Stimulated activated CD8-positive, alpha-beta memory T cell treated with anti-CD3 and anti-CD28 coated beads, Interleukin-12 subunit alpha, Interleukin-12 subunit beta, amount 100 ng/mL, for 4 hours (primary cell): ENCODE measurements at places on chromosomes 4 and X.

- no peak for DNase-seq
These were observed 11.8 kb downstream of the UGT2B15 start for GRCh38 chr4:68658672-68659071.

- no peak for DNase-seq
These were observed 331.1 kb upstream of the SLC7A11 start for GRCh38 chr4:138573246-138573645.

- DNase-seq: peak; percentile 65
These were observed 531 bp downstream of the DGKQ start for GRCh38 chr4:972651-973424.

GRCh38 chr4:82809619-82810018, 11.0 kb upstream of the SCD5 start:
- DNase-seq: no peak

GRCh38 chr4:123481717-123482116, 85.1 kb downstream of the SPRY1 start:
- no peak for DNase-seq

DNA sequence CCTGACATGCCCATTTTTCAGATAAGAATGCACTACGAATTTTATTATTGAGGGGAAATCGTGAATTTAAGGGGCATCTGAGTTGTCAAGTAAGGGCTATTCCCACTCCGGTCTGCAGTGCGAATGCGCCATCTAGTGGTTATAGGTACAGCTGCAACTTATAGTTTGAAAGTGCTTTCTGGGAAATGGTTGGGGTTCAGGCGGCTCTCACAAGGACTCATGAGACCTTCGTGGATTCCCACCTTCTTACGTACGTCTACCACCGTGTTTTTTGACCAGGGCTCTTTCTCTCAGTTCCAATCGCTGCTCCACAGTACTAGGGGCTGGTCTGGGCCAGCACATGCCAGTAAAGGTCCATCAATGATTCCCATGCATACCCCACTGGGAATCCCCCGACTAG, 12.3 kb downstream of the MSL3 start:
- no peak for DNase-seq

- no peak for DNase-seq
These were observed 2.0 kb upstream of the GPR34 start for GRCh38 chrX:41686788-41687187.

DNA sequence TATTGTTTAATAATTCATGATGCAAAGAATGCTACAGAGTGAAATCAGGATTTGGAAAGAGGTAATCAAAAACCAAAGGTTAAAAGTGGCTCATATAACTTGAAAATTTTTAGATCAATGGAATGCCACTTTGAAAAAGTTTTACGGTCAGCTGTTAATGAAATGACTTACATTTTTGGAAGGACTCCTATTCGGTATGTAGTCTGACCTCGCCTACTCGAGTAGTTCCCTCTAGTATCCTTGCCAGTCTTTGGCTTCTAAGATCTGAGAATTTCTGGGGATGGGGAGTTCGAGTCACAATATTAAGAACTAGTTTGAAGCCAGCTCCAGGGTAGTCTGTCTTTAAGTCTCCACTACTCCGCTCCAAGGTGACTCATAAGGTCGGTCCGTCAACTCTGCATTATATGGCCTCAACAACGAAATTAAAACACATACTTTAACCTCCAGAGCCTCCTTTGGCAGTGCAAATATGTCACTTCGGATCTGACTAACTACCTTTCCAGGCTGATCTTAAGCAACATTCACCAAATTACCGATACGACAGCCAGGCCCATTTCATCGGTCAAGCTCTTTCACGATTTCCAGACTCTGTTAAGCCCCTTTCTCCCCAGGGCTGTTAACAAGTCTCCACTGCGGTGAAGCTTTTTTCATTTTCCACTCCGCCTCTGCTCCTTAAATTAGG, 733 bp upstream of the NAA15 start:
- no peak for DNase-seq

DNA sequence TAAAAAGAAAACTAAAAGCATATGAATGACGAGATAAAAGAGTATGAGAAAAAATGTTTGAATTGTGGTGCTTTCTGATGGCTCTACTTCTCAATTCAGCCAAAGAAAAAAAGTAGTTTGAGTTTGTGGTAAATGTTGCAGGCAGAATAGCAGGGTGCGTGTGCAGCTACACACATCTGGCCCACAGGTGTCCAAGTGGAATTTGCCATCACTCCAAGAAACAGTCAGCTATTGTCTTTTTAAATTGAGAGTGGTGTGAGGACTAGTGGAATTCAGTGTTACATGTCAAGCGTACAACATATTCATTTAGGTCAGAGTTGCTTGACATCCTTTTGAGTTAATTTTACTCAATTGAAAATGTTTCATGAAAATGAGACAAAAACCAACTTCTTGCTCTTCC, 424.8 kb upstream of the MAD2L1 start:
- no peak for DNase-seq

DNA sequence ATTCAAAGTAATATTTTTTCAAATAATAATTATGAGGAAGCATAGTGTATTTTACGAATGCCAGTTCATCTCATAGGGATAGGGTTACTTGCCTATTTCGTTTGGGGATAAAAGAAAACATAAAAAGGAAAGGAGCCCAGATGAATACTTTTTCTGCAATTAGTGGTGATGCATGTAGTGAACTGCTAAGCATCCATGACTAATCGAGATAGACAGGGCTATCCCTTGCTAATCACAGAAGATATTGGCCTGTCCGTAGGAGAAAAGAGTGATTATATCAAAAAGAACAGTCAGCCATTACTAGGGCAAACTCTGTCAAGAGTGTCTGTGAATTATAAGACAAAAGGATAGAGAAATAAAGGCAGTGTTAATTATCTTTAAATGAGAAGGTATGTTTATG, 746.1 kb downstream of the C4orf33 start:
- DNase-seq: no peak

DNA sequence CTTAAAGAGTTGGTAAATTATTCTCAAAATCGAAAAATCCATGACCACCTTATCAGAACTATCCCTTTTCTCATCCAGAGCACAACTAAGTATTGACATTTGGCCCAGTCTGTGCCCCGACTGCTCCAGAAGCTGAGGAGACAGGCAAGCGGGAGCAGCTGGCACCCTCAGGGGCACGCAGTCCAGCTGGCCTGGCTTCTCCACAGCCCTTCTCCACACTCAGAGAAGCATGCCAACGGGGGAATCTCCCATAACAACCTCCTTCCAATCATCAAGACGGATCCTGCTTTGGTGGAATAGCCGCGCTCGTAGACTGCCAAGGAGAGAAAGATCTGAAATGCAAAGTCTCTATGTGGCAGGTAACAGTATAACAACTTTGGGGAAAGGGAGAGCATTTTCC, 85.4 kb downstream of the AFAP1 start:
- DNase-seq: no peak

- DNase-seq: no peak
These were observed 7.8 kb downstream of the HMGB3 start for GRCh38 chrX:150990910-150991309.

- no peak for DNase-seq
These were observed 66.9 kb downstream of the STOX2 start for GRCh38 chr4:183971929-183972490.

DNA sequence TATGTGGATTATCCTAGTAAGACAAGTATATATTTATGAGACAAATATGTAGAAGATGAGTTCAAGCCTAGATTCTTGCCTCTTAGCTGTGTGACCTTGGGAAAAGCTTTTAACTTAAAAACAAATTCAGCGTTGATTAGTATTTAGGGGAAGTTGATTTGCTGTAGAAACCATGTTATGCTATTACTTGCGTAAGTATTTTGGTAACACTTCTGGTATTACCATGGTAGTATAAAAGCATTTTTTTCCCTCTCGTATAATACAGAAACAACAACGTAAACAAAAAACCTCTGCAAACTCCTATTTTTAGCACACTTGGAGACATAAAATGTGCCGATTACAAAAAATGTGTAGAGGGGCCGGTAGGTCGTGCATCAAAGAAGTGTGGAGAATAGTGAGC, 33.2 kb downstream of the STAG2 start:
- DNase-seq: no peak

DNA sequence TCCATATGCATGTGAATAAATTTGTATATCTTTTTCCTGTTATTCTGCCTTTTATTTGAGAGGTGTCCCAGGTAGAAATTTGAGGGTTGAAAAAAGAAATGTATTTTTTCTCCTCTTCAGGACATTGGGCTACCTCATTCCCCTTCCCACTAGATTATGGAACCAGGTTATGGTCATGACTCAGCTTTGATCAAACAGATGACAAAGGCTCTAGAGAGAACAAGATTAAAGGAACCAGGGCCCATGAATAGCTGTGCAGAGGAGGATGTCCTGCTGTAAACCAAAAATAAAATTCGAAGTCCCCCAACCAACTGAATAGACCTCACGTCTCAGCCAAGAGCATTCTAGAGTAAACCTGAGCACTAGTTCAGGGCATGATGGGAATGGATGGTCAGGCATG, 313.2 kb downstream of the RAPGEF2 start:
- DNase-seq: no peak

- no peak for DNase-seq
These were observed 268.7 kb downstream of the NR3C2 start for GRCh38 chr4:148173397-148174017.

DNA sequence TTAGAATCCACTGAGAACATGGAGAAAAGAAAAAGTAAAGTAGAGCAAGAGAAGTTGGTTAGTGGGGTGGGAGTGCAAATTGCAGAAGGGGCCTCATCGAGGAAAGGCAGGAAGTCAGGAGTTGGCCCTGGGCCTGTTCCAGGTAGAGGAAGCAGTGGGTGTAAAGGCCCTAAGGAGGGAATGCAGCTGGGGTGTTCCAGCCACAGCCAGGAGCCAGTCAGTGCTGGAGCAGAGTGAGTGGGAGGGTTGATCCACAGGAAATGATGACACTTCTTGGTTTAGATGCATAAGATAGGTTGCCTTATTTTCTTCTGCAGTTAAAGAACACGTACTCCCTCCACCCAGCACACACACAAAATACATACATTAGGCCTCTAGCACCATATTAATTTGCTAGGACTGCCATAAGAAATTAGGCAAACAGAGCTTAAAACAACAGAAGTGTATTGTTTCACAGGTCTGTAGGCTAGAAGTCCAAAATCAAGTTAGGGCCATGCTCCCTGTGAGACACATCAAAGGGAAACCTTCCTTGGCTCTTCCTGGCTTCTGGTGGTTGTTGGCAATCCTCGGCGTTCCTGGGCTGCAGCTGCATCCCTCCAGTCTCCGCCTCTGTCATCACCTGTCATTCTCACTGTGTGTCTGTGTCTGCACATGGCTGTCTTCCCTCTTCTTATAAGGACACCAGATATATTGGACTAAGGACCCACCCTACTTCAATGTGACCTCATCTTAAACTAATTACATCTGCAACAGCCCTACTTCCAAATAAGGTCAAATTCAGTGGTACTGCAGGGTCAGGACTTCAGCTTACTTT, 205.9 kb downstream of the AASDH start:
- no peak for DNase-seq

DNA sequence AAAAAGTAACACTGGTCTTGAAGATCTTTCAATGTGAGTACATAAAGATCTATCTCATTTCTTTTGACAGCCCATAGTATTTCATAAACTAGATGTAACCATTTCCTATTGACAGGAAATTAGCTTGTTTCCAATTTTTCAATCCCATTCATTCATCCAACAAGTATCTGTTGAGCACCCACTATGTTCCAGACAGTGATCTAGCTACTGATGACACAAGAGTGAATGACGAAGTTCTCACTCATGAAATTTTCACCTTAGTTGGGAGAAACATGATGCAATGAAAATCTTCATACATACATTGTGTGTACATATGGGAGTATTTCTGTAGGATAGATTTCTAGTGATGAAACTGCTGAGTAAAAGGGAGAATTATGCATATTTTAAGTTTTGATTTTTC, 1.7 kb downstream of the CD38 start:
- DNase-seq: no peak

GRCh38 chr4:185651137-185651677, 115.9 kb upstream of the PDLIM3 start:
- DNase-seq: no peak

GRCh38 chr4:72564789-72565188, 4.2 kb downstream of the ADAMTS3 start:
- DNase-seq: no peak
